ENCODE measurements at places on chromosomes 6 and 20.

GRCh38 chr6:88360203-88360797 lies 194.2 kb upstream of the CNR1 start:
- DNase-seq = no peak

- DNase-seq = no peak
Measured at GRCh38 chr6:104585646-104586045, 274.1 kb downstream of the HACE1 start.

DNA sequence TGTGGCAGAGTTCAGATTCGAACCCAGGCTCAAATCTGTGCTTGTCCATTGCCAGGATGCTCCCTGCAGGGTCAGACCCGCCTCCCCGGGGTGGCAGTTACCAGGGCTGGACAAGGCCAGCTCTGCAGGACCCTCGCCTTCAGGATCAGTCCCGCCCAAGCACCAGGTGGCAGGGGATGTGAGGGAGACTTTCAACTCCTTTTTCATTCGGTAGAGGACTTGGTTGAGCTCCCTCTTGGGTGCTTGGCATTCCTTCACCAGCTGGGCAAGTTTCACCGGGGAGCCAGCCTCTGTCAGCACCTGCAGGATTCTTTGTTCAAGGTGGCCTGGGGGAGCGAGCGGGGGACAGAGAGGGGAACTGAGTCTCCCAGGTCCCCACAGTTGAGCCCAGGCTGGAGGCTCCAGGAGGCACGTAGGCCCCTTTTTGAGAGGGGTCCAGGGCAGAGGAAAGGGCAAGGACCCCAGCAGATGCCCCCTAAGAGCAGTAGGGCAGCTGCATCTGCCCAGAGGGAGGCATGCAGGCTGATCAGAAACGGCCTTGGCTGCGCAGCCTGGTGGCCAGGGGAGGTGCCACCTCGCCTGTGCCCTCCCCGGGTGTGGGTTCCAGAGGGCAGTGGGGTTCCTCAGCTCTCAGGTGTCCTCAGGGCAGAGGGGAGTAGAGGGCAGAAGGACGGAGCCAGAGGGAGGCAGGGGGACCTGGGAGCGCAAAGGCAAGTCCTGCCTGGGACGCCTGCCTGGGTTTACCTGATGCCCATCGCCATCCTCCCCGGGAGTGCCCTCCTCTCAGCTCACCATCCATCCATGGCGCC lies 3.9 kb downstream of the ZBP1 start:
- no peak for DNase-seq

DNA sequence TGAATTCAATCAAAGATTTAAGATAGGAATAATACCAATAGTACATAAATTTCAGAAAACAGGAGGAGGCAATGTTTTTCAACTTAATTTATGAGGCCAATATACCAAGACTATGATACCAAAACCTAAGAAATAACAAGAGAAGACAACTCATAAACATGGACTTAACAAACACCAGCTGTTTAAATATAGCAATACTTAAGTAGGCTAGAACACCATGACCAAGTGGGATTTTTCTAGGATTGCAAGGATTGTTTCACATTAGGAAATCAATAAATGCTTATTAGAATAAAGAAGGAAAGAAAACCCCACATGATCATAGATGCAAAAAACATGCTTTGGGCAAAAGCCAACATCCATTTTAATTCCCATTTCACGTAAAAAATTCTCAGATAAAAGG lies 355.1 kb downstream of the EPM2A start:
- DNase-seq = no peak

DNA sequence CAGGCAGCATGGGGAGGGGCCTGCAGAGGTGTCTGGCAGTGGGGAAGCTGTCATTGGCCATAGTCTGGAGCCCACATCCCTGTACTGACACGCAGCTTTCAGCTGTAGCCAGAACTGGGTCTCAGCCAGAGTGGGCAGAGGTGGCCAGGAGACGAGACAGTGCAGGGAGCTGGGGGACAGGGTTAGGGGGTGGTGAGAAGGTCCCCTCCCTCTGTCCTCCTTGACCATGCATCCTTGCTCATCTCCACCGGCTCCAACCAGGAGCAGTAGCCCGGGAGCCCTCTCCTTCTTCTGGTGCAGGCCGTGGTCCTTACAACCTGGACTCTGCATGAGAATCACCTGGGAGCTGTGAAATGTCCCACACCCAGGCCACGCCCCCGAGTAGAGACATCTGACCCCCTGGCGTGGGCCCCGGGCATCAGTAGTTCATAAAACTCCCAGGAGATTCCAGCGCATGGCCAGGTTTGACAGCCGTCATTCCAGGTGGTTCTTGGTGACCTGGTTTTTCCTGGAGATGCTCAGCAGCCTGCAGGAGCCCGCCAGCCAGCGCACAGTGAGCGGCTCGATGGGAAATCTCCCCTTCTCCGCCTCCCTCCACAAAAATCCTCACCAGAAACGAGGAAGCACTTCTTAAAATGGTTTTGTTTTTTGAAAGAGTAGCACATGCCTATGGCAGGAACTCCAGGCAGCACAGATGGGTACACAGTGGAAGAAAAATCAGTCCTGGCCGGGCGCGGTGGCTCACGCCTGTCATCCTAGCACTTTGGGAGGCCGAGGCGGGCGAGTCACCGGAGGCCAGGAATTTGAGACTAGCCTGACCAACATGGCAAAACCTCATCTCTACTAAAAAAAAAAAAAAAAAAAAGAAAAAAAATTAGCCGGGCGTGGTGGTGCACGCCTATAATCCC lies 56.2 kb downstream of the ADNP start:
- DNase-seq = no peak
